Omental fat pad (tissue), 4 donors: ENCODE measurements at places on chromosomes 3 and 15.

DNA sequence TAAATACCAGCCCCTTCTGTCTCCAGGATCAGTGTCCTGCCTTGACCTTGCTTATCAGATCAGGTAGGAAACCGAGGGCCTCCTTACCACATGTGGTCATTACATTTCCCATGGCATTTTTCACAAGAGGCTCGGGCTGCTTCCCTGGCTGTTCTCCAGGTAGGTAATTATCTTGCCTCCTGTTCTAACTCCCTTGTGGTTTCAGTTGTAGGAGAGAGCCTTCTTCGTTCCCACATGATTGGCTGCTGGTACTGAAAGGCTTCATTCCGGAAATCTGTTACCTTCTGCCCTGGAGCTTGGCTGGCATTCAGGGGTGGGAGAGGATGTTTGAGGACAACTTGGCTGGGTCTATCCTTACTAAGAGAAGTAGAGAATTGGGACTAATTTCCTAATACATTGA is 46.8 kb upstream of the RORA start:
- no peak for DNase-seq

GRCh38 chr3:107061466-107061865 is 315.8 kb upstream of the CCDC54 start:
- no peak for DNase-seq

GRCh38 chr3:101643861-101644613 is 32.9 kb downstream of the ZBTB11 start:
- DNase-seq, result no peak

DNA sequence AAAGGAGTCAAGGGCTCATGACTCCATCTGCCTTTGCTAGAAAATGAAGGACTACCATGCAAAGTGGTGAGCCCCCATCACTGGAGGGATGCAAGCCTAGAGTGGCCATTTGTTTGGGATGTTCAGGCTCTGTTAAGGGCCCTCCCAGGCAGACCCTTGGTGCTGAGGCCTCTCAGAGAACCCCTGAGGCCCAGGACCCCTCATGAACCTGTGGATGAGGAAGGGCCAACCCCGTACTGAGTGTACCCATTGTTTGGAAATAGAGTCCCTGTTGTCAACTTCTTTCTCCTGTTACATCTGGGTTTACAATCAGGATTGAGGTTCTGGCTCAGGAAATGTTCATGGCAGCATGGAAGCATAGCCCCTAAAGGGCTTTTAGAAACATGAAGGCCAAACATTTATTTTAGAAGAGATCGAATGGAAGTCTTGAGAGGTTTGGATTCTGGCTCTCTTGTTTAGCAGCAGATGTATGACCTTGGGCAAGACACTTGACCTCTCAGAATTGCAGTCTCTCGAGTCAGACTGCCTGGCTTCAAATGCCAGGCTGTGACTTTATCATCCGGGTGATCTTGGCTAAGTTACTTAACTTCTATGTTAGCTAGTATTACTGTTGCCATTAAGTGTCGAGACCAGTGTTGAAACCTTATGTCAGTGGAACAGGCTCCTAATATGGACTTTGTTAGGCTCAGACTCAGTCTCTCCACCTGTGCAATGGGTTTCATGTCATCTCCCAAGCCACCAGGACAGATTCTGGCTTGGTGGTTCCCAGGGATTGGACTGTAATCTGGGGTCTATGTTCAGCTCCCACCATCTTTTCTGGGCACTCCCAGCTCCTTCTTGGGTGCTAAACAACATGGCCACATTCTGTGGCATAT is 12.4 kb downstream of the ITGA11 start:
- DNase-seq, result no peak

DNA sequence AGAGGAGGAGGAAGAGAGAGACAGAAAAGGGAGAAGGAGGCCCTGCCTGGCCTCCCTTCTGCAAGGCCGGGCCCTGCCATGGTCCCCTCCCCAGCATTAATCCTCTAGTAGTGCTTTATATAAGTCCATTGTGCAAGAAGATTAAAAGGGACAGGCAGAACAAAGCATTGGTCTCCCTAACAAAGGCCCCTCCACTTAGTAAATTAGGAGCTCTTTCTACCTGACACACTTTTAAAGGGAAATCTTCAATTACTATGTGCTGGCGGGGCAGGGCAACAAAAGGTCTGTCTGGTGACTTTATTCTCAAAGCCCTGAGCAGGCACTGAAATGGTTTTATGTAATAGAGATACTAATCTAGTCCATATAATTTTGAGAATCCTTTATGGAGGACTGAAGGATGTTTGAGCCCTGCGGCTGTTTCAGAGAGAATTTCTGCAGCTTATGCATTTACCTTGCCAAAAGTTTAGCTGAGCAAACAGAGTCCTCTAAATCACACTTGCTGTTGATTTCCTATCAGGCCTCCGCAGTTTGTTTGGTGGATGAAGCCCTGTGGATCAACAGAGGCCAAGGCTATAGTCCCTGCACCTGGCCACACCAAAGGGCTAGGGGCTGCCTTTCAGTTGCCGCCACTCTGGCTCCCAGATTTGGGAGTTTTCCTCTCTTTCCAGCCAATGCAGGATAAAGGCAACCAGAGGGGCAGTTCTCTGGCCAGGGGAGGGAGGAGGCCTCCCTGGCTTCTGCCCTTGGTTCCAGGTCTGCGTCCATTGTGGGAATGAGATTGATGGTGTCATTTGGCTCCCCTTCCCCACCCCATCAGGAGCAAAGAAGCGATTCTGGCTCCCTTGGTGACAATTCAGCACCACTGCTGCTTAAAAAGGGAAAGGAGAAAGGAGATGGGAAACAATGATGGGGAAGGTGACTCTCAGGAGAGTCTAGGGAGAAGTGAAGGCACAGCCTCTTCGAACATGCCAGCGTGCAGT is 148.0 kb downstream of the MEGF11 start:
- no peak for DNase-seq

DNA sequence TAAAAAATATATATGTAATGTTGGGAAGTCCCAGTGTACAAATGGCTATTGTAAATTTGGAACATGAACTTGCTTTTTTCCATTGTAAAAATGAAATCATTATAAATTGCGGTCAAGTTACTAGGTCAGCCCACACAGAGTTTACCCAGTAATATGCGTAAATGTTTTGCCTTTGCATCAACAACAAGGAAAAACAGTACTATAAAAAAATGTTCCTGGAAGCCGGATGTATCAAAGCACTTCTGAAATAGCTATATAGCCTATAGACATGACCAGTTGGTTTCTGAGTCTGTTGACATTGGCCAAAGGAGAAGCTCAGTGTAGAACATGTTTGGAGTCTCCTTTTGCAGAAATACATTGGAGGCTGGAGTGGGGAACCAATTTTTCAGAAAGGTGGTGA is 23.2 kb downstream of the CTNNB1 start:
- DNase-seq, result no peak

- DNase-seq, result no peak
Measured at GRCh38 chr15:73629798-73630429, 3.3 kb downstream of the NPTN start.

- no peak for DNase-seq
Measured at GRCh38 chr3:16382845-16383244, 117.8 kb downstream of the OXNAD1 start.

- no peak for DNase-seq
Measured at GRCh38 chr3:122283796-122284445, 41.1 kb upstream of the CSTA start.

DNA sequence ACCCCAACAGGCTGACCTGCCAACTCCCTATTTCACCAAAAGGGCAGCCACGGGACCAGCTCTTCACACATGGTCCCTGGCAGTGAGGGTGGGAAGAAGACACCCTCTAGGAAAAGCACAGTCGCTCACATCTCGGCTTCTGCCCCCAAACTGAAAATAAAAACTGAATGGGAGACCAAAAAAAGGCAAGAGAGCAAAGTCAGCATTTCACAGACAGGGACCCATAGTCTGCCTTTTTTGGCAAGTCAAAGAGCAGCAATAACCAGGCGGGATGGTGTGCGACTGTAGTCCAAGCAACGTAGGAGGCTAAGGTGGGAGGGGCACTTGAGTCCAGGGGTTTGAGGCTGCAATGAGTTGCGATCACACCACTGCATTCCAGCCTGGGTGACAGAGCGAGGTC is 154.1 kb downstream of the ADAMTS17 start:
- no peak for DNase-seq

DNA sequence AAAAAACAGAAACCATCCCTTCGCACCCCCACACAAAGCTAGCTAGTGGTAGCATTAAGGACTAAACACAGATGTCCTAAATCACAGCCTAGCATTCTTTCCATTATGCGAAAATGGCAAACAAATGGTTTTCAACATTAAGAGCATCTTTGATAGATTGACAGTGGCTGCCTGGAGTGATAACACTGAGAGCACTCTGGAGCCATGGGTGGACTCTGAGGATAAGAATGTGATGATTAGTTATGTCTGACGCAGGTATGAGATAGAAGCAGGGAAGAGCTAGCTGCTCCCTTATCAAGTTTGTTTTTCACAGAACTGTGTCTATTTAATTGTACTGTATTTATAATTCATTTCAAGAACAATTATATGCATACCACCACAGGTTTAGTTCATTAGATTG is 142.9 kb downstream of the PDZRN3 start:
- no peak for DNase-seq

DNA sequence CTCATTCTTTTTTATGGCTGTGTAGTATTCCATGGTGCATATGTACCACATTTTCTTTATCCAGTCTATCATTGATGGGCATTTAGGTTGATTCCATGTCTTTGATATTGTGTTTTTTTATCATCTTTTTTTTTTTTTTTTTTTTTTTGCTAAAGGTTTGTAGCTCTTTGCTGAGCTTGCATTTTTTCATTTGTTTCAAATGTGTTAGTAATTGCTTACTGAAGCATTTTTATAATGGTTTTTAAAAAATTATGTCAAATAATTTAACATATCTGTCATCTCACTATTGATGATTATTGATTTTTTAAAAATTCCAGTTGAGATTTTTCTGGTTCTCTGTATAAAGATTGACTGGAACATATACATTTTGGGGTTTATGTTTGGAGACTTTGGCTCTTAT is 934.6 kb downstream of the TUSC7 start:
- DNase-seq, result no peak

GRCh38 chr3:61664105-61664482 is 102.7 kb downstream of the PTPRG start:
- DNase-seq, result no peak

GRCh38 chr15:92663250-92663951 is 7.8 kb upstream of the FAM174B start:
- no peak for DNase-seq

DNA sequence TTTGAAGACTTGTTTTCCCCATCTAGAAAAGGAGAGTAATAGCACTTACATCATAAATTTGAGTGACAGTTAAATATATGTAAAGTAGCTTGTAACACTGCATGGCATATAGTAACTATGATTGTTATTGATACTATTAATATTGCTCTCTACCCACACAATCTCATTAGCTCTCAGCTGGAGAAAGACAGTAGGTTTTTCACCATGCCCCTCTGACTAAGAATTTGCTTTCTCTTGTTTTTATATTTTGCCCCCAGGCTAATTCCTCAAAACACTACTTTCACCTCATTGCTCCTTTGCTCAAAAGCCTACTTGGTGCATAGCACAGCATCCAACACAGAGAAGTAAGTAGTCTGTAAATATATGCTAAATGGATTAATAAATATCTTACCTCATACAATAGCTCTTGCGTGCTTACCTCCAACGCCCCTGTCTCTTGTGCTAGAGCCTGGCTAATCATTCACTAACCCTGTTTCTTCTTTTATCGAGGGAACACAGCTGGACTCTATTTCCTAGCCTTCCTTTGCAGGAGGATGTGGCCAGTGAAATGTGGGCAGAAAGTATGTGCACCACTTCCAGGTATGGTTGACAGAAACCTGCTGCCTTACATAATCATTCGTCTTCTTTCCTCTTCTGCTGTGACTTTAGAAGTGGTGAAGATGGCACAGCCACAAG is 190.0 kb downstream of the PLCH1 start:
- DNase-seq, result no peak

GRCh38 chr3:149808209-149808829 is 4.7 kb upstream of the RNF13 start:
- DNase-seq, result no peak

- DNase-seq, result no peak
Measured at GRCh38 chr3:179046497-179047353, 24.9 kb downstream of the ZMAT3 start.

GRCh38 chr3:63800097-63800496 is 19.0 kb upstream of the C3orf49 start:
- DNase-seq, result no peak

- DNase-seq, result no peak
Measured at GRCh38 chr15:89591834-89592233, 16.6 kb downstream of the TICRR start.

DNA sequence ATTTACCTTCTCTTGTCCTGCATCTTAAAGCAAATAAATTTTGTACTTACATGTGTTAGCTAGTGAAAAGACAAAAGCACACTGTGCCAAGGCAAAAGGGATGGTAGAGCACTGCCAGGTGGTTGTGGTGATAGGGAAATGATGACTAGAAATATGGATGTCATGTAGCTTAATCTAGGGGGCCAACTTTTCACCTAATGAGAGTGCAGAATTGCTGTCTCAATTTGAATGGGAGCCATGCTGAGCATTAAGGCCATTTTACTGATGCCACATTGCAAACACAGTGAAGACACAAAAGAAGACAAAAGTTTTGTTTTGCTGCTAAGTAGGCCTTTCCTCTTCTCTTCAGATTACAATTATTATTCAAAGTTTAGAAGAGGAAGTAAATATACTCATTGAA is 274.7 kb downstream of the PDCD6IP start:
- DNase-seq, result no peak

DNA sequence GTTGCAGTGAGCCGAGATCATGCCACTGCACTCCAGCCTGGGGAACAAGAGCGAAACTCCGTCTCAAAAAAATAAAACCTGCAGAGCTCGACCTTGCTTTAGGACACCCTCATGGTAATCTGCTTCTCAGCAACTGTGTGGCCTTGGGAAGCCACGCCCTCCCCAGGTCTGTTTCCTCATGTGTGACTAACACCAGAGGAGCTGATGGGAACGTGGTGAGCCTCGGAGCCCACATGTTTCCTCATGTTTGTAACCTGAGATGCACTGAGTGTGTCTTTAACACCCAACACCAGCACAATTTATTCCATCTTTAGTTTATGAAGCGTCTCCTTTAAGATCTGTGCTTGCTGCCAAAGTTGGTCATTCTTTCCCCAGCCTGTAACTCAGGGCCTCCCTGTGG is 142.8 kb downstream of the OCA2 start:
- no peak for DNase-seq

- no peak for DNase-seq
Measured at GRCh38 chr3:177606891-177607290, 409.6 kb upstream of the TBL1XR1 start.

GRCh38 chr15:25180606-25181292 is 226.0 kb downstream of the SNRPN start:
- DNase-seq, result no peak

- no peak for DNase-seq
Measured at GRCh38 chr15:42121682-42122081, 27.3 kb upstream of the PLA2G4D start.
